Stimulated activated naive B cell treated with anti-CD40 and anti-IgM and Interleukin-4, amounts not matched to agents 10 μg/mL and 1 μg/mL and 100 μg/mL, for 72 hours (primary cell): ENCODE measurements at places on chromosomes 4 and X.

DNA sequence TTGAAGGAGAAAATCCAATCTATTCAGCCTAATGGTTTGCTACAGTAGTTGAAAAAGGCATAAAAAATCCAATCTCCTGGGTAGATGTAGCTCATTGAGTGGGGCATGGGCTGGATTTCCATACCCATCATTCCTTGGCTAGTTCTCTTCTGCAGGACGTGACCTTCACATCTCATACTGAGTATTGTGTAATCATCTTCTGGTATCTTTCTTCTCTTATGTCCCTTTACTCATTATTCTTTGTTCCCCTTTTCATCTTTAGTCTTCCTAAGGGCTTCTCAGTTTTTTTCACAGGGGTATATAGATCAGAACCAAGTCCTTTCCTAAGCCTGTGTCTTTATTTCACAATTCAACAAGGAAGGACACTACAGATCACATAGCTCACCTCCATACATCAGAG is 727.6 kb upstream of the MAGEB2 start:
- no peaks in the 10 kb centered on the region for H3K36me3 ChIP-seq
- H3K4me1 ChIP-seq, result peaks cover 19% of the 10 kb centered on the region
- no peak overlapping the region for H3K27ac ChIP-seq
- H3K27me3 ChIP-seq, result no peaks in the 10 kb centered on the region
- no peak for DNase-seq

GRCh38 chr4:134567461-134567860 is 365.9 kb upstream of the PABPC4L start:
- H3K27me3 ChIP-seq, result no peaks in the 10 kb centered on the region
- no peaks in the 10 kb centered on the region for H3K36me3 ChIP-seq
- no peak for DNase-seq

DNA sequence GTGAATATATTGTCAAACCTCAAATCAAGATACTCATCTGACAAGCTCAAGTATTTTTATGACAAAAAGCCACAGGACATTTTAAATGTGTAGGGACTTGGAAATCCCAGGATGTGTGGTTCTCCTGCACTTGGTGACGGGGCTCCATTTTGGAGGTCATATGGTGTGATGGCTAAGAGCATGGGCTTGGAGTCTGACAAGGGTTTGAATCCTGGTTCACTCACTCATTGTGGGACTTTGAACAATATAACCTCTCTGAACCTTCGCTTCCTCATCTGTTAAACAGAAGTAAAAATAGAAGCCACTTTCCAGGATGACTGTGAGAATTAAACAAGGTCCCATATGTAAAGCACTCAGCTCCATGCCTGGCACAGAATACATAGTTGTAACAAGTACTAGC is 99.6 kb downstream of the SMIM20 start:
- H3K4me3 ChIP-seq, result no peak overlapping the region
- no peaks in the 10 kb centered on the region for H3K36me3 ChIP-seq
- H3K4me1 ChIP-seq, result no peaks in the 10 kb centered on the region
- no peak for DNase-seq

DNA sequence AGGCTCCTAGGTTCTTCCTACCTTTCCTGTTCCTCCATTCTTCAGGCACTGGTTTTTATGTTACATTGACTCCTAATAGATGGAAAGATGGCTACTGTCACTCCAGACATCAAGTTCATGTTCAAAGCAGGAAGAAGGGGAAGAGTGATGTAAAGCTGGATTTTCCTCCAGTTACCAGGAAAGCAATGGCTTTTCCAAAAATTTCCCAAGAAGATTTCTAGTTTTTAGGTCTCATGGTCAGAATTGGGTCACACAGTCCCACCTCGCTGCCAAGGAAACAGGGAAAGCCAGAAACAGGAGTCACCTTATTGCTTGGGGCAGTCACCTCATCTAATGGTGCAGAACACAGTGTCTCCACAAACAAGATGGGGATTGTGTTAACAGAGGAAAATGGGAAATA is 21.5 kb downstream of the RXFP1 start:
- DNase-seq, result no peak
- H3K4me1 ChIP-seq, result peaks cover 5% of the 10 kb centered on the region
- no peaks in the 10 kb centered on the region for H3K27me3 ChIP-seq
- no peak overlapping the region for H3K27ac ChIP-seq

DNA sequence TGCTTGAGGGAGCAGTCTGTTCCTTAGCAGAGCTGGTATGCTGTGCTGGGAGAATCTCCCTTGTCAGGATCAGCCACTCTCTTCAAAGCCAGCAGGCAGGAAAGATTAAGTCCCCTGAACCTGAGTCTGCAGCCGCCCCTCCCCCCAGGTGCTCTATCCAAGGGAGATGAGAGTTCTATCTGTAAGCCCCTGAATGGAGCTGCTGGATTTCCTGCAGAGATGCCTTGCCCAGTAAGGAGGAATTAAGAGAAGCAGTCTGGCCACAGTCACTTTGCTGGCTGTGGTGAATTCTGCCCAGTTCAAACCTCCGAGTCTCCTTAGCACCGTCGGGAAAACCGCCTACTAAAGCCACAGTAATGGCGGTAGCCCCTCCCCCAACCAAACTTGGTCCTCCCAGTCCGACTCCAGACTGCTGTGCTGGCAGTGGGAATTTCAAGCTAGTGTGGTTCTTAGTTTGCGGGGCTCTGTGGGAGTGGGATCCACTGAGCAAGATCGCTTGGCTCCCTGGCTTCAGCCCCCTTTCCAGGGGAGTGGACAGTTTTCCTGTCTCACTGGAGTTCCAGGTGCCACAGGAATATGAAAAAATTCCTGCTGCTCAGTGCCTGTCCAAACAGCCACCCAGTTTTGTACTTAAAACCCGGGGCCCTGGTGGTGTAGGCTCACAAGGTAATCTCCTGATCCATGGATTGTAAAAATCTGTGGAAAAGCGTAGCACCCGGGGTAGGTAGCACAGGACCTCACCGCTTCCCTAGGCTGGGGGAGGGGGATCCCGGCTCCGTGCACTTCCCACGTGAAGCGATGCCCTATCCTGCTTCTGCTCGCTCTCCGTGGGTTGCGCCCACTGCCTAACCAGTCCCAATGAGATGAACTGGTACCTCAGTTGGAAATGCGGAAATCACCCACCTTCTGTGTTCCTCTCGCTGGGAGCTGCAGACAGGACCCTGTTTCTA is 38.0 kb downstream of the RAB28 start:
- H3K4me1 ChIP-seq, result no peaks in the 10 kb centered on the region
- DNase-seq, result no peak
- H3K4me3 ChIP-seq, result no peak overlapping the region
- no peaks in the 10 kb centered on the region for H3K27me3 ChIP-seq

GRCh38 chr4:42262701-42263490 is 110.4 kb upstream of the BEND4 start:
- H3K4me3 ChIP-seq, result no peak overlapping the region
- no peaks in the 10 kb centered on the region for H3K4me1 ChIP-seq
- H3K27ac ChIP-seq, result no peak overlapping the region

DNA sequence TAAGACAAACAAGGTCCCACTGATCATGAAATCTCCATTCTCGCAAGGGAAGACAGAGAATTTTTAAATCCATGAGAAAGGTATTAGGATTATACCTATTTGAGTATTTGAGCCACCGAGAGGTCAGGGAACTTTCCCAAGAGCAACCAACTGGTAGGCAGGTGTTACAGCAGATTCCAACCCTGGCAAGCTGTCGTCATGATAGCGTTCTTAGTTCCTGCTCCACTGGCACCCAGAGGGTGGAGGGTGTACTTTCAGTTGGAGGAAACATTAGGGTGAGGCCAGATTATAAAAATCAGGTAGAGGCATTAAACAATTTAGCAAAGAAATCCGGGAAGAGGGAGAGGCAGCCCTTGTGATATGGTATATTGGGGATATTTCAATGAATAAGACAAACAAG is 23.3 kb downstream of the COQ2 start:
- no peak overlapping the region for H3K27ac ChIP-seq
- H3K4me1 ChIP-seq, result peaks cover 34% of the 10 kb centered on the region
- H3K4me3 ChIP-seq, result no peak overlapping the region
- no peaks in the 10 kb centered on the region for H3K27me3 ChIP-seq
- H3K36me3 ChIP-seq, result peaks cover 38% of the 10 kb centered on the region

DNA sequence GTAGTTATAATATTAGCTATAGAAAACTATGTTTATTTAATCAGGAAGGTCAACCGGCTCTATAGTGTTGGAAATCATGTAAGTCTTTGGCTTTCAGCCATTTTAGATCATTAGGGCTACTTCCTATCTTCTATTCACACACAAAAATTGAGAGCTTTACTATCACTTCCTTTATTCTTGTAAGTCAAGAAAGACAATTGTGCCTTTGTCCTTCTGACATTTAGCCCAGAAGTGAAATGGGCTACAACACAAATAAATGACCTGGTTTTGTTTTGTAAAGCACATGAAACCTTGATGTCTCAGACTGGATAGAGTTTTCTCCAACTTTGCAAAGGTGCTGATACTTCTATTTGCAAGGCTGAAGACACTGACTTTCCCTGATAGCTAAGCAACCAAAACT is 122.4 kb upstream of the ACSL4 start:
- peaks cover 2% of the 10 kb centered on the region for H3K36me3 ChIP-seq
- no peak overlapping the region for H3K4me3 ChIP-seq
- H3K4me1 ChIP-seq, result no peaks in the 10 kb centered on the region
- no peak overlapping the region for H3K27ac ChIP-seq
- no peak for DNase-seq
- H3K27me3 ChIP-seq, result no peaks in the 10 kb centered on the region

DNA sequence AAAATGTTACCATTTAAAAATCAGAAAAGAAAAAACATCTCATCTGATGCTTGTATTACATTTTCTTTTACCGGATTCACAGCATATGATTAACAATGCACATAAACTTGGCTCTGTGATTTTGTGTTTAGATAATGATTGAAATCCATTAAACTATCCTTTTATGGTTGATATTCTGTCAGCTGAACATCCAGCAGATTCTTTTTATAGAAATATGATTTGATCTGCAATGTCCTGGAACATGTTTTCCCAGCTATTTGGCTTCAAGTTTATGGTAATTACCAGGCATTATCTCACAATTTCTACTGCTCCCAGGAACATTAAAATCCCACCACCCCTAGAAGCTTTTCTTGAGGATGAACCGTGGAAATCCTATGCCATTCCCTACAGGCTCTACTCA is 205.7 kb upstream of the TET2 start:
- H3K4me3 ChIP-seq, result no peak overlapping the region
- H3K4me1 ChIP-seq, result peaks cover 4% of the 10 kb centered on the region

DNA sequence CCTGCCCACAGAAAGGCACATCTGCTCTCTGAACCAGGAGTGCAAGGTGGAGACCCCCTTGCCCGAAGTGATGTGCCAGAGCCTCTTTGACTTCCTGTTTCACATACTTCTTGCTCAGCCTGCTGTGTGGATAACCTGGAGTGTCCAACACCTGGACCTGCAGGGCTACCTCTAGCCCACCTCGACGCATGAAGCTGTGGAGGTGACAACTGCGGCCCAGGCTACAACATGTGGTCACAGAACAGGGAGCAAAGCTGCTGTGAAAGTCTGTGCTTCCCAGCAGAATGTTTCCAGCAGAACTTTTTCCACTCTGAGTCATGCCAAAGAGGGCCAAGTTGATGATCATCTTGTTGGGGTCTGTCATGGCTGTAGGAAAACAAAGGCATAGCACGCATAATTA is 1.5 kb downstream of the GIMD1 start:
- H3K27ac ChIP-seq, result no peak overlapping the region
- H3K27me3 ChIP-seq, result peaks cover 10% of the 10 kb centered on the region
- no peak overlapping the region for H3K4me3 ChIP-seq
- no peak for DNase-seq
- no peaks in the 10 kb centered on the region for H3K4me1 ChIP-seq

- H3K27ac ChIP-seq, result no peak overlapping the region
- DNase-seq, result no peak
- no peak overlapping the region for H3K4me3 ChIP-seq
- no peaks in the 10 kb centered on the region for H3K4me1 ChIP-seq
These were observed 82.3 kb upstream of the S100G start for GRCh38 chrX:16567681-16568080.

DNA sequence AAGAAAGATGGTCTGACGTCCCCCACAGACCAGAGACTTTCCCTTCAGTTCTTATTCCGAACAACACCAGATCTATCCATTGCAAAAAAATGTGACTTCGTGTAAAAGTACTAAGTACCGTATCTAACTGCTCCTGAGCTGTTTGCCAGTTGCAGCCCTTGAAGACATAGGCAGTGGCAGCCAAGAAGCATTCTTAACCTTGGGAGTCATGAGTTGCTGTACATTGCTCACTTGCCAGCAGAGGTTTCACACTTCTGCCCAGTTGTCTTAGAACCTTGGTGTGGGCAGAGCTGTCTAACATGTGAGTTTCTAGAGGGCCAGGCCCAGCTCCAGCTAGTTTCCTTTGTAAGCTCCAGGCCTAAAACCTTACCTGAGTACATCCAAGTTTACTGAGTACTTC is 10.5 kb upstream of the CHRDL1 start:
- H3K36me3 ChIP-seq, result no peaks in the 10 kb centered on the region
- H3K27ac ChIP-seq, result no peak overlapping the region
- H3K4me3 ChIP-seq, result no peak overlapping the region
- no peaks in the 10 kb centered on the region for H3K4me1 ChIP-seq

DNA sequence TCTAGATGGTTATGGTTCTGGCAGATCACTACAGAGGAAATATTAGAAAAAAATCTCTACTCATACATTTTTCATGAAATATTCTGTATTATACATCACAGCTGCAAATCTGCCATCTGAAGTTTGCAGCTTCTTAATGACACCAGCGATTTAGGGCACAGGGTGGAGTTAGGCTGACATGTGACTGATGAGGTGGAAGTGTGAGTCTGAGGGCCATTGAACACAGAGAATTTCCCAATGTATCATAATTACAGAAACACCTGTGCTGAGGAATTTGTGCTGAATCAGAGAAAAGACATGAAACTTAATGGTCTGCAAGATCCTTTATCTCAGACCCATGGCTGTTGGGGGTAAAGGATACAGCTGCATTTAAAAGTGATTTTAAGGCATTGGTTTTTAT is 2025.6 kb upstream of the AGA start:
- H3K36me3 ChIP-seq, result no peaks in the 10 kb centered on the region
- H3K4me1 ChIP-seq, result no peaks in the 10 kb centered on the region
- no peak overlapping the region for H3K4me3 ChIP-seq
- H3K27me3 ChIP-seq, result no peaks in the 10 kb centered on the region
- H3K27ac ChIP-seq, result no peak overlapping the region

DNA sequence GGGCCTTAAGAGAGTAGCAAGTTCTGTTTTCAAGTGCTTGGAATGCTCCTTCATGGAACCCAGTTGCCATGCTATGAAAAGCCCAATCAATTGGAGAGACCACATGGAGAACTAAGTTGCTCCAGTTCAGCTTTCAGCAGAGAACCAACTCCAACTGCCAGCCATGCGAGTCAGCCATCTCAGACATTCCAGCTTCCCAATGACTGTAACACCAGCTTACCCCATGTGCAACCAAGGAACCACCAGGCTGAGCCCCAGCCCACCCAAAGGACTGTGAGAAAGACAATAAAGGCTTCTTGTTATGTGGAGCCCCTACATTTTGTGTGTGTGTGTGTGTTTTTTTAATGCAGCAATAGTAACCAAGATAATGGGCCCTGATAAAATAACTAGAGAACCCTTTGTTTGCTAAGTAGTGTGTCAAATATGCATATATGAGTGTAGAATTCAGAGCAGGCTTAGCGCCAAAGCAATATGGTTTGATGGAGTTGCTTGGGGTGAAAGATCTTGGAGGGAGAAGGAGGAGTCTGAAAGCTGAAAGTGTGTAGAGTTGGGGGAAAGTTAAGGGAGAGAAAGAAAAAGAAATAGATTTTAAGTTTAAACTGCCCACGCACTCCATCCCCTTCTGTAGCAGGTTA is 35.0 kb upstream of the CCKAR start:
- H3K27ac ChIP-seq, result no peak overlapping the region
- H3K27me3 ChIP-seq, result peaks cover 15% of the 10 kb centered on the region
- no peaks in the 10 kb centered on the region for H3K36me3 ChIP-seq
- no peak for DNase-seq
- H3K4me1 ChIP-seq, result no peaks in the 10 kb centered on the region
